ENCODE measurements at places on chromosomes 2 and 18.

DNA sequence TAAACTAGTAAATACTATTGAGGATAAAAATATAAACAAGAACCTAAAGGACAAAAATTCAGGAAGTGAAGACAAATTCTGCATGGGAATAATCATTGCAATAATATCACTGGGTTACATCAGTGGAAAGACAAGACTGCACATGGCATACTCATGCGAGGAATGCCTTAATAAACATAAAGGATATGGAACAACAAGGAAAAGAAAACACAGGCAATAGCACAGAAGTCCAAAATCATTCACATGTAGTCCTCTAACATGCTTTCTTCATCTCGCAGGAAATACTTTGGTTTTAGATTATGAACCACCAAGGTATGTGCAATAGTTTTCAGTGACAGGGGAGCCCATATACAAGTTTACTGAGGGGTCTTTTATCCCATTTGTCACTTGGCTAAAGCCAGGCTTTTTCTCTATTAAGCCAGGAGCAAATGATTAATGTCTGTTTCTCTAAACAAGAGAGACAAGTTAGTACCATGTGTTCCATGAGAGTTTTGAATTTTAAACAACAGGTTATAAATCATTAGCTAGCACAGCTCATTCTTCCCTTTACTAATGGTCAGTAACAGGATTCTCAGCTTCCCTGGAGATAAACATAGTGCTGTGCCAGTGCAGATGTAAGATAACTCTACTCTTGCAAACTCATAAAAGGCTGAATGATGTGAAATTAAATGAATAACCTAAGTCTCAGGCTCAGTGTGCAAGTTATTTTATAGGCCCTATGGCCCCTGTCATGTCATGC is 353.6 kb upstream of the FSIP2 start:
- DNase-seq, result no peak

GRCh38 chr2:10220902-10221391 is 81.8 kb upstream of the HPCAL1 start:
- DNase-seq, result no peak

GRCh38 chr2:145822892-145823534 is 1303.1 kb upstream of the ZEB2 start:
- no peak for DNase-seq

- no peak for DNase-seq
Observed at GRCh38 chr18:3153107-3153704, 66.6 kb downstream of the MYOM1 start.

DNA sequence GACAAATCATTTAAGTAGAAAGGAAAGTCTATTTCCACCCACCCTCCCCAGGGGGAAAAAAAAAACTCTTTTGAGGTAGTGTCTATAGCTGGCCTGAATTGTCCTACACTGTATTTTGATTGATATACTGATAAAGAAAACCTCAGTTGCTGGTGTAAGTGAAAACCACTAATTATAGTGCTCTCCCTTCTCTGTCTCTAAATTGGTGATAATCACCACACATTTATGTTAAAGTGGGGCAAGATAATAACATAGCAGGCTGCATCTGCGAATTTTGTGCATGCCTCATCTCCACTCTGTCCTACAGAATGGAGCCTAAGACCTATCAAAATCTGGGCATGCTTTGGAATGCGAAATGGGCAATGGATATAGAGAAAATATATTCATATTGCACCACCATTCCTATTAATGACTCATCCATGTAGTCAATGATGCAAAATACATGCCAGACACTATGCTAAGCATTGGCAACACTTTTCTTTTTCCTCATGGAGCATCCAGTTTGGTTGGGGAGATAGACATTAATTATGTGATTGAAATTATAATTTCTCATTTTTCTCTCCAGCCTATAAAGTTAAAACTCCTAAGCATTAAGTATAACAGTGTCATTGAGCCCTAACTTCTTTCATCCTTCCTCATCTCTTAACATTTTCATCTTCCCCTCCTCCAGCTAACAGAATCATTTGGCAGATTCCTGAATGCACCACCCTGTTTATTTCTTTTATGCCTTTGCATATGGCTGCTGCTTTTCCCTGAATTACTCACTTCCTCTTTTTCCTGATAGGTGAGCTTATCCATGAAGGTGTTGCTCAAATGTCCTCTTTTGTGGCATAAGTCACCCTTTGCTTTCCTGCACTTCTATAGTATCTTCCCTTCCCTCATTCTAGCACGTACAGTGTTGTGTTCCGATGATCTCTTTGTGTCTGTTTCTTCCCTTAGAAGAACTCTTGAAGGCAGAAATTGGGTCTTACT is 58.2 kb downstream of the SLC9A2 start:
- no peak for DNase-seq

DNA sequence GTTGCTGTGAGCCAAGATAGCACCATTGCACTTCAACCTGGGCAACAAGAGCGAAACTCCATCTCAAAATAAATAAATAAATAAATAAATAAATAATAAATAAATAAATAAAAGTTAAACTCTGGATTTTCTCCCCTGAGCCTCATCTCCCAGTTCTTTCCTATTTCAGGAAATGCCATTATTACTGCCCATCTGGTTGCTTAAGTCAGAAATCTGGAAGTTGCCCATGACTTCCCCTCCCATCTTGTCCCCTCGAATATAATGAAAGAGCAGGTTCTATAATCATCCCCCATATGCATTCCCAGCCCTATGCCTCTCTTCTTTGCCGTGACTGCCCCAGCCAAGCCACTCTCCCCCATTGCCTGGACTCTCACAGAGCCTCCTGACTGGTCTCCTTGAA is 4.2 kb upstream of the PSD4 start:
- no peak for DNase-seq

All from activated T-cell treated with anti-CD3 and anti-CD28 coated beads for 24 hours (primary cell).